ENCODE measurements at places on chromosomes 3 and 15.

GRCh38 chr15:68204776-68205557 is at the start of gene CALML4:
Gene CALML4, minus strand, starts transcription at chr15:68205332. Its CDS starts 85 bp downstream, at chr15:68205247.
- DNase-seq: no peak

- no peak for DNase-seq
Observed at GRCh38 chr3:78483090-78483489, 1284.7 kb downstream of the ROBO1 start.

DNA sequence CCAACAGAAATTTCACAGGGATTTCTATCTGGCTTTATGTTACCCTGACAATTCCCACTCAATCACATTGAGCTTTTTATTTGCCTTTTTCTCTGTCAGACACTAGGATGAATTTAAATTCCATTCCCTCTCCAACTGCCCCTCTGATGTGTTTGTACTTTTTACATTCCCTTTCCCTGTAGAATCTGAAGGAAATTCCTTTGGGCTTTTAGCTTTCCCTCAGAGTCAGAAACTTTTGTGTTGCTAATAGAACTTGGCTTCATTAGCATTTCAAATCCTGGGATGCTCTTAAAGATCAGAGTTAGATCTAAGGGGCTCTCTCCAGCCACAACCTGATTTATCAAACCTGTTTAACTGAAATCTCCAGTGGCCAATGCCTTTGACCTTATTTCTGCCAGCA is 7.9 kb upstream of the RARB start:
- no peak for DNase-seq

DNA sequence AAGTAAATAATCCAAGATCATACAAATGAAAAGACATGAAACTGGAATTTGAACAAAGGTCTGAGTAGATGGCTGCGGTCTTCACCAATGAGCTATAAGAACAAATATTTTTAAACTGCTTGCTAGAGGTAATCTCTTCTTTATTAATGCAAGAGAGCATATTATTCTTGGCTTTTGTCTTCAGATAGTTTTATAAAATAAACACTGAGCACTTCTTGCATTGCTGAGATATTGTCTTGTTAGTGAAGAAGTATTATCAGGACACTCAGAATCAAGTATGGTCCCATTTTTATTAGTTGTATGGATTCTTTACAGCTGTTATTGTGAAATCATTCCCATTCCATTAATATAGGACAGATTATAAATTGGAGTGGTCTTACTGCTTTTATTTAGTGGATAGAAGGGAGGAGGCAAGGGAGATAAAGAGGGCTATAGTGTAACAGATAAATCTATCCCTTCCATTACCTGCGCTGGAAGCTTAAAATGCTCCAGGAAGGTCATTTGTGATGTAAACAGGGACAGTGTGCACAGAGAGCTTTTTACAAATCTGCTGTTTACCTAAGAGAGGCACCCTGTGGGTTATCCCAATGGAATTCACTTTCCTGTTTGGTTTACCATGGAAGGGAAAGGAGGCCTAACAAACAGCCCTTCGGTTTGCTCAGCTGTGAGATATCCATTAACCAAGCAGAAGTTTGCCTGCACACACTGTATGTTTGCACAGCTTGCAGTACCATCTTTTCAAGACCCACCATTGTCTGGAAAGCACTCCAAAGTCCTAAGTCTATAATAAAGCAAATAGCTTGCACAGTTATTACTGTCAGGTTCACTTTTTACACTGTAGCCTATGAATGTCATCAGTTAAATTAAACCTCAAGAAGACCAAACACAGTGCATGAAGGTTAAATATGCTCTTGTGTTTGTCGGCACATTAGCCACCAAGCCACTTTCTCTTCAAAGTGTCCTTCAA is 347.7 kb upstream of the TGFBR2 start:
- DNase-seq: no peak

- no peak for DNase-seq
Observed at GRCh38 chr3:190616637-190617036, 102.8 kb downstream of the IL1RAP start.

DNA sequence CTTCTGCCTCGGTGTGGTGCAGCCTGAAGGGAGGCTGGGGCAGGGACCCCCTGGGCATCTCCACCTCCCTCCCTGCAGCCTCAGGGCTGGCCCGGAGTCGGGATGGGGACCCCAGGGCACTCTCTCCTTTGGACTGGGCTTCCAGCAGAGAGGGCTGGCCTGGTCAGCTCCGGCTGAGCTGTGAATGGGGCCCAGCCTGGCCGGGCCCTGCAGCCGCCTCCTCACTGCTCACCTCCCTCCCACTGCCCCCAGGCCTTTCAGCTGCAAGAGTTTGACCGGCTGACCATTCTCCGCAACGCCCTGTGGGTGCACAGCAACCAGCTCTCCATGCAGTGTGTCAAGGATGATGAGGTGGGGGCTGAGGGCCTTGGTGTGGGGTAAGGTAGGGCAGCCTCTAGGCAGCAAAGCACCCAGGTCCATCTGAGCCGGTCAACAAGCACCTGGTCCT is 36.0 kb downstream of the PSTPIP1 start:
- no peak for DNase-seq

GRCh38 chr3:122263974-122264588 is 61.0 kb upstream of the CSTA start:
- DNase-seq: no peak

GRCh38 chr15:72169921-72170611 is 27.5 kb downstream of the GRAMD2A start:
- no peak for DNase-seq

DNA sequence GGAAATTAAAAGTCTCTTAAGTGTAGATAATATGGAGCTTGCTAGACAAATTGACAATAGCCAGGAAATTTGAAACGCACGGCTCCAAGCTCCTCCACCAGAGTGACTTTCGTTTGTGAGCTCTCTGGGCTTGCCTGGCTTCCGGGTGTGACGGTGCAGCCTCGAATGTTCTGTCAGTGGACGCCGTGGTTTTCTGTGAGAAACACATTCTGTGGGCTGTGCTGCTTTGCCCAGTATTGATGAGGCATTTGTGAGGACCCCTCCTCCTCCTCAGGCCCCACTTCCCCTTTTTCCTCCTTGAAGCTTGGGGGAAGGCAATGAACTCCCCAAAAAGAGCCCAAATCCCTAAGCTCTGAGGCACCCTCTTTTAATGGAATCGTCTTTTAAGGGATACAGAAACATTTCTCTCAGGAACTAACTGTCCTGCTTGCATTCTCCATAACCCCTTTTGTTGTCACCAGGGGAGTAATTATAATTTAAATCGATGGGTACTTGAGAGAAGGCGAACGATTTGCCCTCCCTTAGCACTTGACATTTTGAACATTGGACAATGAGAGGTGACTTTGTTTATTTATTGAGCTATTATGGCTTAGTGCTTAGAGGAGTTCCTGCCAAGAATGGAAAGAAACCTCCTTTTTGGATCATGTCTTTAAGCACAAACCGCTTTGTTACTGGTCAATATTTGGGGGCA is 40.8 kb downstream of the POLR2M start:
- no peak for DNase-seq

GRCh38 chr3:62600033-62600432 is 226.7 kb upstream of the FEZF2 start:
- DNase-seq: no peak

GRCh38 chr3:188229177-188229576 is 75.2 kb downstream of the LPP start:
- no peak for DNase-seq

- DNase-seq: no peak
Observed at GRCh38 chr15:40271685-40272484, 11.0 kb downstream of the ANKRD63 start.

- no peak for DNase-seq
Observed at GRCh38 chr3:68666429-68667136, 265.8 kb downstream of the TAFA4 start.

- DNase-seq: no peak
Observed at GRCh38 chr3:52010431-52010830, 14.7 kb upstream of the RPL29 start.

DNA sequence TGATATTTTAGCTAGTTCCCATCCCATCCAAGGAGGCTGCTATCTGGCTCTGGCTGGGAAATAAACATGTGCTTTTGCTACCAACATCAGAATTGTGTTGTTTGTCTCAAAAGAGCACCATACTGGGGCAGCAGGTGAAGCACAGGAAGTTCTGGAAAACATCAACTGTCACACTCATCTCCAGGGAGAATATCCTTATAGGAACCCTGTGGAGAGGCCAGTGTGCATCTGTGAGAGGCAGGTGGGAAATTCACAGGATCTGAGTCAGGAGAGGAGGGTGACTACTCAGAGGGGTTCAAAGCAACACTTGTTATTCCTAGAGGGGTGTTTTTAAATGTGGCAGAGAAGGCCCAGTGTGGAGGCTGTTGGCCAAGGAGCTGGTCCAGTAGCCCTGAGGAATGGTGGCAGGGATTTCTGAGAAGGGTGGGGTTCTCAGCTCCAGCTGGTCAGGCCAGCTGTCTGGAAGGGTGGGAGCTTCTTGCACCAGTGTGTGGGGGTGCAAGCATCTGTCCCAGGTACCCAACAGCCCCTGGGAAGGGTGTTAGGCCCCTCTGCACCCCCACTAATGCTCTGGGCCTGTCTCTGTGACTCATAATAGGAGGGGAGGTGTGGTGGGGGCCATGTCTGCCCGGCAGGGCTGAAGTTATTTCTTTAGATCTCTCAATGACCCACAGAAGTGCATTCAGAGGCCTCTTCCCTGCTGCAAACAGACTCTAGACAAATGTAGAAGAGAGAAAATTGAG is 28.7 kb downstream of the RPSA start:
- DNase-seq: no peak

DNA sequence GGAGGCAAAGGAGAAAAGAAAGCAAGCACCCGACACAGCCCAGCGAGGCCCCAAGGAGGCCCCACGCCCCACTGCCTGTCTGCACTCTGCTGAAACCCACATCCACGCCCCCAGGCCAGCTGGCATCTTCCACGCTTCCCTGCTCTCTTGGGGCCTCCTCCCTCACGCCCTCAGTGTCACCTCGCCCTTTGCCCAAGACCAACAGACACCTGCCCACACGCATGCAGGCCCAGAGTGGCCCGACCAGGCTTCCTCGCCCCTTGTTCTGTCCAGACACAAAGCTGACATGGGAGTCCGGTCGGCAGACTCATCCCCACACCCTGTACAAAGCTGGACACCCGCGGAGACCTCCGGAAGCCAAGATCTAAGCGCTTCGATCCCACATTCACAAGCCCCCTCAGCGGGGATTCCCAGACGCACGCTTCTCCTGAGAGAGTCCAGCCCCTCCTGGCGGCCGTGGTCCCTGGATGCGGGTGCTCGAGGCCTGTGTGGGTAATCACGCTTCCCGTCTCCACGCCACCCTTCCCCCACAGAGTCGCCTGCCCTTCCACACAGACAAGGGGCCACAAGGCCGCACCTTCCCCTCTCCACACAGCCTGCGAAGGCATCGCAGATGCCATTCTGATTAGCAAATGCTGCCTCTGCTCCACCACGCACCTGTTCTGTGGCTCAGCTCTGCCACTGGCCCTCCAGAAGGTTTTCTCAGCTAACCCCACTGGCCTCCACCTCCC is 176.6 kb downstream of the XXYLT1 start:
- DNase-seq: no peak

DNA sequence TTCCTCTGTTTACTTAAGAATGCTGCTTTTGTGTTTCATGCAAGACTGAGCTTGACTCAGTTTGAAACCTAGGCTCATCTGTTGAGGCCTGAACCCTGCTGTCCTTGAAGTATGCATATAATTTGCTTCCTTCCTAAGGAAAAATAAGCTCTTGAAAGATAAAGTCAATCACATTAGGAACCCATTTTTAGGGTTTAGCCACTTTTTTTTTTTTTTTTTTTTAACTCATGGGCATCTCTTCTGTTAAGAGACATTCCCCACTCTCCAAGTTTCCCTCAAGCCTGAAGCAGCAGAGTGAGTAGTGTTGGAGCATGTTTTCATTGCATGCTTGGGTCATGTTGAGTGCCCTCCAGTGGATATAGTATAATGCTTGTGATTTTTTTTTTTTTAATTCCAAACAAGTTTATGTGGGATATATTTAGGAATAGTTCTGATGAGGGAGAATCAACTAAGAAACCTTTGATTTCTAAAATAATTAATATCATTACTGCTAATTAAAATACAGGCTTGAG is 3.6 kb downstream of the CTNNB1 start:
- DNase-seq: no peak

DNA sequence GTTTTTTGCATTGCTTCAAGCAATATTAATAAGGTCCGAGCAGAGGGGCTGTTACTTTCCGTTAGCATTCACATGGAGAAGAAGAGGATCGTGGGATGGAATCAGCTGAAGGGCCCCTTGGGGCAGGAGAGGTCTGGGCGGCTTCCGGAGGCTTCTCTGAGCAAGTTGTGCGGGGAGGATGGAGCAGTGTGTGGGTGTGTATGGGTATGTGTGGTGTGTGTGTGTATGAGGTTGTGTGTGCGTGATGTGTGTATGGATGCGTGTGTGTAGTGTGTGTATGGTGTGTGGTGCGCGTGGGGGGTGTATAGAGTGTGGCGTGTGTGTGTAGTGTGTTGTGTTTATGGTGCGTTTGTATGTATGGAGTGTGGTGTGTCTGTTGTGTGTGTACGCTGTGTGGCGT is 25.8 kb downstream of the GABRA5 start:
- no peak for DNase-seq

DNA sequence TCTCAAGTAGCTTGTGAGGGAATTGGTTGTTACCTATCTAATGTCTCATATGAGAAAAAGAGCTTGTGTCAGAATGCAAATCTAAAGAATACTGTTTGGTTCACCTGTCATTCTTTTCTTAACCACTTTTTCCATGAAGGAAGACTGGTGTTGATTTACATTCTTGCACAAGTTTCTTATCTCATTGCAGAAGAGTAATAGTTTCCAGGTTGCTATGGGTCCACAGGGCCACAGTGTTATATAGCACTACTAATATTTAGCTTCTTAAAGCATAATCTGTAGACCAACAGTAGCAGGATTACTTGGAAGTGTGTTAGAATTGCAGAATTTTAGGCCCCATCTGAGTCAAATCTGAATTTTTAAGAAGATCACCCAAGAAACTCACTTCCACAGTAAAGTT is 697.5 kb downstream of the GBE1 start:
- no peak for DNase-seq

DNA sequence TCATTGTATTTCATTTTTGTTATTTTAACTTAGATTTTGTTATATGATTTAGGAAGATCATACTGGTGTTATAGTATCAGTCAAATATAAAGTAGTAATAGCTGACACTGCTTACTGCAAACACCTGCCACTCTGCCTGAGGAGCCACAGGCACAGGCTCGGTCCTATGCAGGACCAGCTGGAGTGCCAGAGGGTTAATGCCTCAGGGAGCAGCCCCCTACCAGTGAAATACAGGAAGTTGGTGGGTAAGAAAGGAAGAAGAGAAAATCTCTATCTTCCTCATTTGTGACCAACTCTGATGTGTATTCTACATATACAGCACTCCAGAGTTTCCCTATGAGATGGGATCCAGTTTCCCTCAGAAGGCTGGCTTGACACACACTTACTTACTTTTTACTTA is 593.3 kb downstream of the UNC13C start:
- no peak for DNase-seq

DNA sequence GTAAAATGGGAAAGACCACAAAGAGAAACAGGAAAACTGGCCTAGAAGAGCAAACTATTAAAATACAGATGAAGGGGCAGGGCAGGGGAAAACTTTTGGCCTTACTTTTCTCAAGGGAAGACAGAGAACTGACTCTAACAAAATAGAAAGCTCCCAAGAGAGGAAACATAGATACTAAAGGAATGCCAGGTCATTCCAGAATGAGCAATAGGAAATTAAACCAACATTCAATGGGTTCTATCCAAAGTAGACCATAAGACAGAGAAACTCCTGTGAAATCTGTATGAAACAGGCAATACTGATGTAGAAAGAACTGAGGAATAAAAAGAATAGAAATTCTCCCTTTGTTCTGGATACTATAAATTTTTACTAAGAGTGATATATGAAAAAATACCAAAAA is 491.8 kb downstream of the MECOM start:
- DNase-seq: no peak

- no peak for DNase-seq
Observed at GRCh38 chr15:31256378-31257265, 70.0 kb upstream of the KLF13 start.
